ENCODE measurements at places on chromosomes 1 and 21.

- DNase-seq, result no peak
These were observed 116.9 kb downstream of the NOS1AP start for GRCh38 chr1:162186406-162186805.

DNA sequence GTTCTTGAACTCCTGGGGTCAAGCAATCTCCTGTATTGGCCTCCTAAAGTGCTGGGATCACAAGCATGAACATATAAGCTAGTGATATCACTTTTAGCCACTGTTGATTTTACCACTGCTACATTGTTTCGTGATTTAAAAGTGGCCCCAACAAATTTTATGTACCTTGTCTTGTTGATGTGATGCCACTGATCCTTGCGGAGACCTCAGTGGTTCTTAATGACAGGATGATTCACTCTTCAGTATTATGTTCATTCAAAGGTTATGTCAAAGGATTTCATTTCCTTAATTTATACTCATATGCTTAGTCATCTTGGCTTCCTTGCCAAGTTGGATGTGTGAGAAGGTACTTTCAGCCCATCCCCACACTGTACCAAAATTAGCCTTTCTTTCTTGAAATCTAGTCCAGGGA lies 12.1 kb downstream of the PRKACB start:
- DNase-seq, result no peak

DNA sequence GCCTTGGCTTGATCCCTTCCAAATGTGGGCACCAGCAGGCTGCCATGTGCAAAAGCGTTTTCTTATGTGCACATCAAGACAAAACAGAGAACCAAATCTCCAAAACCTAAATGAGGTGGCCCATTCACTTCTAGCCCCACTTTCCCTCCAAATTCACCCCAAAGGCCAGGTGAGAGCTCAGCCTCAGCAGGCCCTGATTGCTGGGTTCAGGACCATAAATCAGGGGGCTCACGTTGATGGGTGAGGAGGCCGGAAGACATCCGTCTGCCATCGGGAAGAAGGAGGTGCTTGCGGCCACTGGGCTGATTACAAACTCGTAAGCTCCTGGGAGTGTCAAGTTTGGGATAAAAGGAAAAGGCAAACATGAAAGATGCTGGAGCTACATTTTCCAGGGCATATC lies 86.7 kb upstream of the CLDN14 start:
- no peak for DNase-seq

GRCh38 chr1:109777980-109778625 lies 14.4 kb upstream of the EPS8L3 start:
- no peak for DNase-seq

Data from T-helper 2 cell treated with Interferon-gamma antibody and Interleukin-4, amounts not matched to agents 5 μg/mL and 100 μg/mL, for 36 hours (primary cell).